Peyer's patch (tissue), 4 donors: ENCODE measurements at places on chromosomes 12 and 14. TPM values are rescaled to one million over a fixed set of nuclear protein-coding genes. Genes with fewer than 3 reads are reported as not detected.

- no peak overlapping the region for H3K4me3 ChIP-seq
- no peaks in the 10 kb centered on the region for H3K27me3 ChIP-seq
- peak; percentile 8 for DNase-seq
- no peaks in the 10 kb centered on the region for H3K36me3 ChIP-seq
Observed at GRCh38 chr14:101087614-101088394, 184.3 kb upstream of the RTL1 start.

DNA sequence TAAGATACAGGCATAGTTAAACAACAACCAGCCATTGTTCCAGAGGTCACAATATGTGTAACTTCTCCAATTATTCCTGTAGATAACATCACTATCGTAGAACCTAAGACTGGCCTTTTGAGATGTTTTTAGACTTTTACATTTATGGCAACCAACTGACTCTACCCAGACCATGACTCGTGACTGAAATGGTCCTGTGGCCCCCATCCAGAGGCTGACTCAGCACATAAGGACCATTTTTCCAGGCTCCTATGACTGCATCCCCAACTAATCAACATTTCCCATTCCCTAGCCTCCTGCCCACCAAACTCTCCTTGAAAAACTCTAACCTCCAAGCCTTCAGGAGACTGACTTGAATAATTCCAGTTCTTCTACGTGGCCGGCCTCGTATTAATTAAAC, 52.6 kb upstream of the NID2 start:
- no peaks in the 10 kb centered on the region for H3K27me3 ChIP-seq
- H3K4me1 ChIP-seq, result peaks cover 8% of the 10 kb centered on the region
- H3K36me3 ChIP-seq, result no peaks in the 10 kb centered on the region
- H3K27ac ChIP-seq, result no peak overlapping the region

The HECTD1 gene
- total RNA-seq, result 293 TPM

The MANSC1 gene
- 24.0 TPM for total RNA-seq

DNA sequence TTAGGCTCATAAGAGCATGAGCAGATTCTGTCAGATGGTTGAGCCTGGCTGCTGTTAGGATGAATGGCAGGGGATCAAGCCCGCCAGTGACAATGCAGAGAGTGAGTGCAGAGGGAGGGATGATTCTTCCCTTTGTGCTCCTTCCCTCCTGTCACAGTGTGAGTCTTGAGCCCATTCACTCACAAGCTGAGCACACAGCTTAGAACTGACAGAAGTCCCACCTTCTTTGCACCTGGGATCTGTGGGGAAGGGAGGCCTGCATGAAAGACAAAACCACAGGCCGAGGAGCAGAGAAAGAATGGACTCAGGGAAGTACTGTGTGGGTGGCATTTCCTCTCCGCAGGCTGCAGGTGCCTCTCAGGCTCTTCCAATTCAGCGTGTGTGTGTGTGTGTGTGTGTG, 160.6 kb downstream of the KCNA5 start:
- H3K4me1 ChIP-seq, result no peaks in the 10 kb centered on the region
- no peaks in the 10 kb centered on the region for H3K27me3 ChIP-seq
- no peak overlapping the region for H3K27ac ChIP-seq
- H3K4me3 ChIP-seq, result no peak overlapping the region
- no peak for DNase-seq
- H3K36me3 ChIP-seq, result no peaks in the 10 kb centered on the region

- peaks cover 82% of the 10 kb centered on the region for H3K4me1 ChIP-seq
- peak overlapping the region; percentile 87 for H3K4me3 ChIP-seq
- no peak for DNase-seq
- H3K27ac ChIP-seq, result peak overlapping the region; percentile 98
- no peaks in the 10 kb centered on the region for H3K36me3 ChIP-seq
- no peaks in the 10 kb centered on the region for H3K27me3 ChIP-seq
Observed at GRCh38 chr14:73757876-73758391, 43.8 kb upstream of the PNMA1 start.

- H3K27ac ChIP-seq, result peak overlapping the region; percentile 62
- no peaks in the 10 kb centered on the region for H3K27me3 ChIP-seq
- peaks cover 4% of the 10 kb centered on the region for H3K36me3 ChIP-seq
- no peak overlapping the region for H3K4me3 ChIP-seq
- no peak for DNase-seq
- H3K4me1 ChIP-seq, result peaks cover 56% of the 10 kb centered on the region
Observed at GRCh38 chr12:6324936-6325750, 14.7 kb downstream of the PLEKHG6 start.

DNA sequence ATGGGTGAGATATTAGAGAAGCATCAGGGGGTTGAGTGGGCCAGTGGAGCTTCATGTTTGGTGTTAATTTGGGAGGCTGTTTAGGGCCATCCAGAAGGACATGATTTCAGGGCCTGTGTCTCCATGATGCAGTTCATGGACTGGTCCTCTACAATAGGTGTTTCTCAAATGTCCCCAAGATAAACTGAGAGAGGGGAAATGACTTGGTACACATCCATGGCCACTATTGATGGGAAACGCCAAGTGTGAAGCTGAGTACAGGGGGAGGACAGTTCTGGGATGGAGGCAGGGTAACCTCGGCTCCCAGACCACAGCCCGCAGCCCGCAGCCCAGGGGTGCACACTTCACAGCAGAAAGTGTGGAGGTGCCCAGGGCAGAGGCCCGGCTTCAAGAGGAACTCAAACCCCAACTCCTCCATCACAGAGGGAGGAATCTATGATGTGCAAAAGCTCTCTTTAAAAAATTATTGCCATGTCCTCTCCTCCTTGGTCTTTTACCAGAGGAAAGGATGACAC, 33.3 kb downstream of the CACNA2D4 start:
- no peaks in the 10 kb centered on the region for H3K4me1 ChIP-seq
- no peak overlapping the region for H3K4me3 ChIP-seq
- no peak for DNase-seq
- H3K27ac ChIP-seq, result no peak overlapping the region
- no peaks in the 10 kb centered on the region for H3K36me3 ChIP-seq

The NCAPD2 gene
- total RNA-seq, result 28.9 TPM

The CLEC2A gene
- not detected for total RNA-seq

- H3K27me3 ChIP-seq, result no peaks in the 10 kb centered on the region
- no peaks in the 10 kb centered on the region for H3K36me3 ChIP-seq
- DNase-seq, result no peak
- H3K27ac ChIP-seq, result no peak overlapping the region
Observed at GRCh38 chr12:69131077-69131476, 108.3 kb upstream of the CPSF6 start.

The C3AR1 gene
- total RNA-seq, result 0.70 TPM

The RNASE3 gene
- total RNA-seq, result not detected

The KRT73 gene
- total RNA-seq, result 0.40 TPM

DNA sequence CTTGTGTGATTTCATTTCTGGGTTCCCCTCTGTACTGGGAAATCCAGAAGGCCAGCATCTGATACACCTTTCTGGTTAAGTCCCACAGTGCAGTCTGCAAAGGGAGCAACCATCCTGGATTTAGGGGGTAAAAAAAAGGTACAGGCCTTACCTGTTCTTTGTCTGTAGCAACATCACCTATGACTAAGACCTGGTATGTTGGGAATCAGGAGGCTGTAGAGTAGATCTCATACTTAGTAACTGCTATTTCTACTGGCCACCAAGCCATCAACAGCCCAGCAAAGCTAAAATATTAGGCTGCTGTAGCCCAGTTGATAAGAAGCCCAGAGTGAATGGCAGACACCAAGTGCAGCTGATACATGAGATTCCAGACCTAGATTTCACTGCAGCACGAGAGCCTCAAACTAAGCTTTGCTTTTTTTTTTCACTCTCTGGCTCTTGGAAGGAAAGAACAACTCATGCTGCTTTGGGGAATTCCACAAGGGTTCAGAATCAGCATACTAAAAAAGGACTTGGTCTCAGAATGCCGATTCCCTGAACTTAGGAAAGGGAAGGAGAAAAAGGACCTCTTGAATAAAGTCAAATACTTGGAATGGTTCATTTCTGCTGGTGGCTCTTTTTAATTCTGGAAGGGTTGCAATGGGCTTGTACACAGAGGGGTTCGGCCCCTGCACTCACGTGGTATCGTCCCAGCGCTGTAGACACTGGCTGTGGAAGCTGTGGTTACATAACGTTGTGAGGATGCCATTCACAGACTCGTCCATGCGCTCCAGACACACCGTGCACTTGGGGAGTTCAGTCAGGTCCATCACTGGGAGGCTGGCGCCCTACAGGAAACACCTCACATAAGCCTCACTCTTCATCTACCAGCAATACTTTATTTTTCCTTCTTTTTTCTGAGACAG, 20.5 kb downstream of the BRAP start:
- no peak overlapping the region for H3K27ac ChIP-seq
- H3K4me1 ChIP-seq, result no peaks in the 10 kb centered on the region
- no peak for DNase-seq

The ST8SIA1 gene
- total RNA-seq, result 2.3 TPM

The HPD gene
- not detected for total RNA-seq

- no peak overlapping the region for H3K4me3 ChIP-seq
- H3K27me3 ChIP-seq, result no peaks in the 10 kb centered on the region
- peaks cover 5% of the 10 kb centered on the region for H3K4me1 ChIP-seq
- H3K36me3 ChIP-seq, result no peaks in the 10 kb centered on the region
Observed at GRCh38 chr12:13004986-13005385, 4.9 kb upstream of the HEBP1 start.

DNA sequence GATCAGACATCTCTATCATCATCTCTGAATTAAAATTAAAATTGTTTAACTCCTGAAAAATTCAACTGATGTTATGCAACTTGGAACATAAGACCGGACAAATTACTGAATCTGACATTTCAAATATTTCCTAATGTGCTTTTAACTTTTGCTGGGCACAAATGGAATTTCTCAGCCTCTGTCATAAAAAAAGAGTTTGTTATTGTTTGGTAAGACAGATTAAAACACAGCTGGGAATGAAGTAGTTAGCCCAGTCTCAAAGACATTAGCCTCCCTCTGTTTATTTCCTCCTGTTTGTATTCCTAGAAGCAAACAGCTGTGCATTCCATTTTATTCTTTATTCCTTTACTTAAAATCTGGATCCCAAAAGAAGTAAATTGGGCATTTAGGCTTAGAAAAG, 29.4 kb downstream of the PLEKHA5 start:
- H3K4me3 ChIP-seq, result no peak overlapping the region
- no peaks in the 10 kb centered on the region for H3K27me3 ChIP-seq
- no peaks in the 10 kb centered on the region for H3K4me1 ChIP-seq

DNA sequence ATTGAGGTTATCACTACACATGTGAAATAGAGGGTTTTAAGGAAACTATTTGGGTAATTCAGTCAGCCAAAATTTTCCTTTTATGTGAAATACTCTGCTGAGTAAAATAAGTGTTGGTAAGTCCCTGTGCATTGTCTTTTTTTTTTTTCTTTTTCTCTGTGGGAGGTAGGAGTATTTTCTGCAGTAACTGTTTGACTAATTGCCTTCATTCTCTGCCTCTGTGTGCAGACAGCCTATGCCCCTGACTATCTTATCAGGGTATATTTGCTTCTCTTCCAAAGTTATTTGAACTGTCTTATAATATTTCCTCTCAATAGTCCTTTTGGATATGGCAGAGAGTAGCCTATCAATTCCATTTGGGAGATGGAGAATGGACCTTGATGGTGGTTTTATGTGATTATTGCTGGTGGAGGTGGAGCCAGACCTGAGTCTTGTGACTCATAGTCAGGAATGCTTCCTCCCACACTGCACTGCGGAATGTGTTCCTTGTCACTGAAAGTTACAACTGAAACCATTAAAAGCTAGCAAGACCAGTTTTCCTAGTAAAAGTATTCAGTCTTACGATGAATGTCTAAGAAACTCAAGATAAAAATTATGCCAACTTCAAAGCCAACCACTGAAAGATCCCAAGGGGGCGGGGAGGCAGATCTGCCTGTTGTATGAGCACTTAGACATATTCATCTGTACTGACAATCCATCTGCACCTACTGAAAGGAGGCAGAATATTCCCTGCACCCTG, 40.9 kb upstream of the STXBP6 start:
- H3K4me3 ChIP-seq, result no peak overlapping the region
- H3K27ac ChIP-seq, result no peak overlapping the region
- no peaks in the 10 kb centered on the region for H3K27me3 ChIP-seq
- DNase-seq, result peak; percentile 79
- H3K4me1 ChIP-seq, result no peaks in the 10 kb centered on the region

- H3K4me1 ChIP-seq, result no peaks in the 10 kb centered on the region
- no peak overlapping the region for H3K27ac ChIP-seq
- no peaks in the 10 kb centered on the region for H3K36me3 ChIP-seq
- H3K4me3 ChIP-seq, result no peak overlapping the region
- no peaks in the 10 kb centered on the region for H3K27me3 ChIP-seq
Observed at GRCh38 chr12:89827592-89827991, 119.0 kb upstream of the ATP2B1 start.

DNA sequence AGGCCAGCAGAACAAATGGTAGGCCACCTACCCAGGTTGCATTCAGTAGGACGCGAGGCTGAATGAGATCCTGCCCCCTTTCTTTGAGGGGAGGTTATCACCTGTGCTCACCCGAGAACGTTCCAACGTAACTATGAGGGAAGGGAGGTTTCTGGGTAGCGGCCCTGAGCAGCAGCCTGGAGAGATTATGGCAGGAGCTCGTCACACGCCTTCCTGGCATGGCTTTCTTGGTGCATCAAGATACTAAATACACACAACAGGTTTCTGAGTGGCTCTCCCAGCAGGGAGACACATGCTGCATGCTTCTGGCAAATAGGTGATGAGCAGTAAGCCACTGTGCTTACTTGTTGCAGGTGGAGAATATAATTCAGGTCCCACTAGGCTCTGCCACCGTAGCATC, 147.7 kb downstream of the CALM1 start:
- no peak overlapping the region for H3K4me3 ChIP-seq
- no peaks in the 10 kb centered on the region for H3K4me1 ChIP-seq
- no peaks in the 10 kb centered on the region for H3K36me3 ChIP-seq
- DNase-seq, result no peak

The DAD1 gene
- 173 TPM for total RNA-seq

DNA sequence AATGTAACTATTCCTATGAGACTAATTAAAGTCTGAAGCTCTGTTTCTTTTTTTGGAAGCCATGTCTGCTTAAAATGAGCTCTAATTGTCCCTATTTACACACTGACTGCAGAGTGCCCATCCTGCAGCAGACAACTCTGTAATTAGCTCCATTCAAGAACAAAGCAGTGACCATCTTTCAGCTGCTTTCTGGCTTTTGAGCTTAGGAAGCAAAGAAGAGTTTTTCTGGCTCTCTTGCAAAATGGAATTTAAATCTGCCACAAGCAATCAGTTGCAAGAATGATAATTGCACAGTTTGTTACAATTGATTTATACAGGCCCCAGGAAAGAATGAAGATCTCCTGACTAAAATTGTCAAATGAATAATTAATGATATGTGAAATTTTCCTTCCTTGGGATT, 83.4 kb downstream of the GAS2L3 start:
- no peaks in the 10 kb centered on the region for H3K4me1 ChIP-seq
- H3K27ac ChIP-seq, result no peak overlapping the region
- no peak for DNase-seq
- no peaks in the 10 kb centered on the region for H3K27me3 ChIP-seq
- no peak overlapping the region for H3K4me3 ChIP-seq

DNA sequence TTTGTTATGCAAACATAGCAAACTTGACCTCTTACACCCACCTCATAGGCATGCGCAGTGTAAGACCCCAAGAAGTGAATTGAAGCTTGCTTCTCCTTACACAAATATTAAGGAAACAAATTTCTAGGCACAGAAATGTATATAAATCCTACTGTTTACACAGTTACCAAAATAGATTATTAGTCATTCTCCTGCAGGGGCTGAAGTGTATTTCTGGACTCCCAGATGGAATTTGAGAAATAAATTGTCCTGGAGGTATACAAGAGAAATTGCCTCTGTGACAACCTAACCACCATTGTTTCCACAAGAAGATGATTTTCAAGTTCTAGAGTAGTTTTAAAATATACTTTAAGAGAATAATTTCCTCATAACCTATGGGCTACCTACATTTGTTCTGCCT, 656.0 kb upstream of the MDGA2 start:
- no peak overlapping the region for H3K27ac ChIP-seq
- H3K36me3 ChIP-seq, result no peaks in the 10 kb centered on the region
- no peak overlapping the region for H3K4me3 ChIP-seq
- H3K4me1 ChIP-seq, result no peaks in the 10 kb centered on the region
- no peaks in the 10 kb centered on the region for H3K27me3 ChIP-seq
